CD4-positive, alpha-beta T cell treated with Interferon alpha-2 for 1 hour (primary cell): ENCODE measurements at places on chromosomes 3 and 15.
A peak's percentile ranks its signal among the peaks of the same experiment; 100 is the strongest.

- no peak for DNase-seq
Measured at GRCh38 chr15:85463976-85464375, 83.6 kb downstream of the AKAP13 start.

GRCh38 chr3:77931255-77932009 lies 891.5 kb downstream of the ROBO2 start:
- DNase-seq, result no peak

DNA sequence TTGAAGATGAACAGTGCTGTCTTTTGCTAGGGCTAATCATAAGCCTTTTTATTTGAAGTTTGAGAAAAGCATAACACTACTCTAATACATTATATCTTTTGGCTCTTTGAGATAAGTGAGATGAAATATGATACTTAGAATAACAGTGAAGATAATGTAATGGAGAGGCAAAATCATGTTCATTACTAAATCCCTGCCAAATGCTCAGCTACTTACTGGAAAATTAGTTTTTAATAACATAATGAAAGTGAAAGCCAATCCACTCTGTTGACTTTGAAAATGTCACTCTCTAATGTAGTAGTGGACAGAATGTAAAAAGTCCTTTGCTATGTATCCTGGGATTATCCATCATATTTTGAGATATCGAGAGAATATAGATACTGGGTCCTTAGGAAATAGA lies 35.9 kb upstream of the MYH15 start:
- DNase-seq, result peak; percentile 15

DNA sequence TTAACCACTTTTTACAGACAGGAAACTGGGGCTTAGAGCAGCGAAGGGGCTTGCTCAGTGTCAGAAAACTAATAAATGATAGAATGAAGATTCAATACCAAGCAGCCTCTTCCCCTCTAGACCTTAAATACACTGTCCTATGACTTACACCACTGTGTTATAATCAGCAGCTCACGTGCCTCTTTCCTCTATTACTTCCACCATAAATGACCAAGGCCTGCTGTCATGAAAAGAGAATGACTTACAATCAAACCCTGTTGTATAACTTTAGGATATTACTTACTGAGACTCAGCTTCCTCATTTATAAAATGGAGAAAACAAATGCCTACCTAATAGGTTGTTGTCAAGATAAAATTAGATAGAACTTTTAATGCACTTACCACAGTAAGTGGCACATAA lies 11.6 kb downstream of the FMN1 start:
- no peak for DNase-seq

DNA sequence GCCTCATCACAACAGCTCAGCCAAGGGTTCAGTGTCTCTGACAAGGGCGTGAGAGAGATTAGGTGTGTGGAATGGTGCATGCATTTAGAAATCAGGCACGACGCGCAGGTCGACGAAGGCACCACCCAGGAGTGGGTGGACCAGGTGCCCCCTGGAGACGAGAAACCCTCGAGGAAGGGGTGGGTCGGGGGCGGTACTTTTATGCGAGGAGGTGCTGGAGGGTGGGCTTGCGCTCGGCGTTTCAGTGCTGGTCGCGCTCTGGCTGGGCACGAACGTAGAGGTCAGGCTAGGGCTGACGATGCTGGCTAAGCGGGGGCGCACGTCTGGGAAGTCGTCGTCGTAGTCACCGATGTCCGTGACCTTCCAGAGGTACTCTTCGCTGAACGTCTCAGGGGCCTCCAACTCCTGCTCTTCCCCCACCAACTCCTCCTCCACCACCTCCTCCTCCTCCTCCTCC lies 393 bp downstream of the ERICH6 start:
- DNase-seq, result peak; percentile 58

GRCh38 chr3:34131091-34131490 lies 332.7 kb downstream of the PDCD6IP start:
- DNase-seq, result no peak

DNA sequence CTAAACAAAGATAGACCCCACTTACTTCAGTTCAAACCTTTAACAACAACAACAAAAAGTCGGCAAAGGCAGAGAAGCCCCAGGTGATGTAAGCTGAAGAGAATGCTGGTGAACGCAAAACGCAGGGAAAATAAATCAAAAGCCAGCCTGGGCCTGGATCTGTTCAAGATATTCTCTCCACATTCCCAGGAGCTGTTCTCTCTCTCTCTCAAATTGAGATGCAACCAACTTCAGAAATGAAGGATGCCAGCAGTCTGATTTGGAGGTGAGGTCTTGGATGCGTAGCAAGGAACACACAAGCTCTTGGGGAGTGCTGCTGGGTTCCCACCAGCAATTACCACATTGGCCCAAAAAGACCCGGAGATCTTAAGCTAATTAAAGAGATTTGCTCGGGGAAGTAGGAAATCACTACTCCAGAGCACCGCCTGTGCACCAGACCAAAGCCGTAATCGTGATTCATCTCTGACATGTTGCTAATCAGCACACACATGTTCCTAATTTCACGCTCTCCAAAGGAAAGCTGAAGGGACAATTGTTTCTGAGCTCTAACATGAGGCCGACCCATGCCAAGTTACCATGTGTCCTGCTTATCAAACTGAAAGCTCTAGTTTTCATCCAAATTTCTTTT lies 37.1 kb downstream of the IL17RD start:
- DNase-seq, result no peak

DNA sequence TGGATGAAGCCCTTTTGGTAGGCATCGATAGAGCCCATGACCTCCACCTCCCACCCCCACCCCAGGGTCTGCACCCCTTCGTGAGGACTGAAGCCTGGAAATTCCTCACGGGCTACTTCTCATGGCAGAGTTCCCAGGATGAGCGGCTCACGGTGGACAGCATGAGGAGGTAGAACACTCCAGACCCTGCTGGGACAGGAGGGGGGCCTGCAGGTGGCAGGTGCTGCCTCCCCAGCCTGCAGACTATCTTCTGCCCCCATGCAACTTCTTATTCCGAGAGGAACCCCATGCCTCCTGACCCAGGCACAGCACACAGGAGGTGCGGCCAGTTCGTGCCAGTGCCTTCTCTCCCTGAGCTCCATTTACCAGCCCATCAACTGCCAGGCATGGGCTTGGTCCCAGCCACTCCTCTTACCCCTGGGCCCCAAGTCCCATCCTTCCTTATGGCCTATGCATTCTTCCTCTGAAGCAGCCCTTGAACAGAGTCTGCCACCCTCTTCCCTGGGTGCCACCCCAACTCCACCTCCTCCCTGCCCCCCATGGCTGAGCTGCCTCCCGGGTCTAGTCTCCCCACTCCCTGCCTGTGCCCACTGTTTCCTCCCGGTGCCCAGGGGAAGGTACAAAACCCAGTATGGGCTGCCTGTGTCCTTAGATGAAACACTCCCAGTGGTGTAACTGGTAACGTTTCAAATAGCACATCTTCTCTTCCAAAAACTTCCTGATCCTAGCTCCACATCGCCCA lies 8.4 kb downstream of the TBC1D21 start:
- no peak for DNase-seq

DNA sequence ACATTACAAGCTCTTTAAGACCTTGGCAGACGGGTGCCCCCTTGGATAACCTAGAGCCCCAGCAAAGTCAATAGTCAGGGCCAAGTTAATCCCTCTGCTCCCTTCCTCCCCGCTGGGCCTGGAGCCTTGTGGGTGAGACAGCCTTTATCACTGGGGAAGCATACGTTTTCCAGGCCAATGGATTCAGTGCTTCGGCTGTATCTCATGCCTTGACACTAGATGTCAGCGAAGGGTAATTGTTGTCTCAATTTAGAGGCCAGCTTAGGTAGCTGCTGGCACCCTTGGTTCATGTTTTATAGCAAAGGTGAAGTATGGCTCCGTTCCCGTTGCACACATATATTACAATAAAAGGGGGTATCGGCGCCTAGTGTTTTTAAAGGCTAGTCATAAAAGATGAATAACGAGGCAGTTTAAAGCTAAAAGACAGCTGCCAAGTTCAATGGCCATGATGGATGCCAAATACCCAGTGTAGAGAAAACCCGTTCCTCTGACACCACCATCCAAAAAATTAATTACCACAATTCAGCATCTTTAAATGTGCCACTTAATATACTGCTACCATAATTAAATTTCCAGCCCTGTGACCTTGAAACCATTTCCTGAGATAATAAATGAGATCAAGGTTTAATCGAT lies 52.3 kb upstream of the BNIP2 start:
- DNase-seq, result no peak

GRCh38 chr3:129278966-129279906 lies 566 bp downstream of the HMCES start:
- peak; percentile 32 for DNase-seq

GRCh38 chr3:114615523-114616085 lies 321.8 kb downstream of the TIGIT start:
- DNase-seq, result no peak

GRCh38 chr3:127141921-127142730 lies 50.8 kb upstream of the PRR23E start:
- DNase-seq, result no peak

DNA sequence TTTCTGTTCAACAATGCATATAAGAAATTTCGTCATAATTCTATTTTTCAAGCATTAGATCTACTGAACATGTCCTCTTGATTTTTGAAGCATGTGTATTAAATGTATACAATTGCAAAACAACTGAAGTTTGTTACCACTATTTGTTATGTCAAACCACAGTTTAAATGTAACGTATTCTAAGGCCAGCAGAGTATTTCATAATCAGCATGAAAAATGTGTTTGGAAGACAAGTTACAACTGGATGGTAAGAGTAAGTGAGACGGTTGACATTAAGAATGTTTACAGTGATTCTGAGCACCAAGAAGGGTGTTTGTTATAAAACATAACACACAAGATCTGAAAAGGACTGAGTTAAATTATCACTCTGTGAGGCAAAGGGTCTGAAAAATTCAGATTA lies 738.4 kb downstream of the PLOD2 start:
- DNase-seq, result no peak

- no peak for DNase-seq
Measured at GRCh38 chr3:188046561-188047211, 107.3 kb upstream of the LPP start.

DNA sequence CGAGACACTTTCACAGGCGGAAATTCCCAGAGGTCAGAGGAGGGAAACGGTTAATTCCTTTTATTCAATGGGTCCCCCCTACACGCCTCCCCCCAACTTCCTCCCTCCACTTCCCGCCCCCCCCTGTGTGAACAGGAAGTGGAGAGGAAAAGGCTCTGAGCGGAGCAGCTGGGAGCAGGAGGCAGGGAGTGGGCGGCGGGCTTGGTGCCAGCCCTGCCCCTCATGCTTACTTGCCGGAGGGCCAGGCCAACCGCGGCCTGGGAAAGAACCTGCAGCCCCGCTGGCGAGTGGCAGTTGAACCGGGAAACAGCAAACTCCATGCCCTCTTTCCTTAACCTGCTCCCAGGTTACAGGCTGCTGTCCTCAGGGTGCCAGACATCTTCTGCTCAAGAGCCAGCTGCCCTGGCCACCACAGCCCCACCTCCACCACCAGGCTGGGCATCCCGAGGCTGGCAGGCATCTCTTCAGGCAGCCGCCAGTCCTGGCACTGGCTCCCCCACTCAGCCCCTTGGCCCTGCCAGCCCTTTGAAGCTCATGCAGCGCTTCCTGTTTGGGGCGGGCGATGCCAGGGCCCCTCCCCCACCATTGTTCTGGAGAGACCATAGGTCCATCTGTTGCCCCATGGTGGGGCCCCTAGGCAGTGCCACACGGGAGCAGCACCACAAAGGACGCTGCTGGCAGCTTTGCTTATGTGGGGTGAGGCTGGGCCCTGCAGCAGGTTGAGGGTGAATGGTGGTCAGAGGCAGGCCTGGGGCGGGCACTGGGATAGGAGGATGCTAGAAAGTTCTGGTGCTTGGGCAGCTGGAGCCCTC lies 12.9 kb downstream of the VPS18 start:
- DNase-seq, result peak; percentile 72

DNA sequence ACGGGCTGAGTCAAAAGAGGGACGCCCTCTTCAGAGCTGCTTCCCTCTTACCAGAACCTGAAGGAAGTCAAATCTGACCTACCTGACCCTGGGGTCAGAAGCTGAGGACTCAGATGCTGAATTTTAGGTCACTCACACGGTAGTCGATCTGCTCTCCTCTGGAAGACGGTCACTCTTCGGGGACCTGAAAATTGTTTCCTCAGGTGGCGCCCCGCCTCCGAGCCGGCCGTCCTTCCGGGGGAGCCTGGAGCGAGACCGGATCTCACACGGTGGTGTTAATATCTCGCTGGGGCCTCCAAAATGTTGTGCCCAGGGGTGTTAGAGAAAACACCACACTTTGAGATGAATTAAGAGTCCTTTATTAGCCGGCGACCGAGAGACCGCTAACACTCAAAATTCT lies 737.2 kb downstream of the SI start:
- no peak for DNase-seq

GRCh38 chr3:78494851-78495250 lies 1272.9 kb downstream of the ROBO1 start:
- DNase-seq, result no peak

DNA sequence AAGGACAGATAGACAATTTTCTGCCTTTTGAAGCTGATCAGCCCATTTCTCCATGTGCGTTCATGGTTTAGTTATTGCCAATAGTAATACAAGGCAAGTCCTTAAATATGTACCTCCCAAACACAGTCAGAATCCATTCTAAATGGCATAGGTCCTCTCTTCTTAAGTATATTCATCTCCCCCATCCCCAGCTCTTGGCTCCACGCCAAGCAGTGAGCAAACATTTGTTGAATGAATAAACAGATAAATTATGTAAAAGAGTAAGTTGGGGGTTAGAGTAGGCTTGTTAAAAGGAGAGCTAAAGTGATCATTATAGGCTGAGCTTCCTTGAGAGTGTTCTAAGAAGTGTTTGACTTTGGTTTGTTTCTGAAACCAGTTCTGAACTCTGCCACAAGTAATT lies 241.3 kb downstream of the ITPR1 start:
- no peak for DNase-seq

GRCh38 chr3:117201901-117202774 lies 492.6 kb downstream of the TUSC7 start:
- DNase-seq, result no peak

- peak; percentile 22 for DNase-seq
Measured at GRCh38 chr3:177777699-177778098, 580.4 kb upstream of the TBL1XR1 start.

GRCh38 chr15:37031198-37031597 lies 69.2 kb downstream of the MEIS2 start:
- DNase-seq, result no peak

GRCh38 chr3:8328967-8329366 lies 172.7 kb upstream of the LMCD1 start:
- peak; percentile 14 for DNase-seq

DNA sequence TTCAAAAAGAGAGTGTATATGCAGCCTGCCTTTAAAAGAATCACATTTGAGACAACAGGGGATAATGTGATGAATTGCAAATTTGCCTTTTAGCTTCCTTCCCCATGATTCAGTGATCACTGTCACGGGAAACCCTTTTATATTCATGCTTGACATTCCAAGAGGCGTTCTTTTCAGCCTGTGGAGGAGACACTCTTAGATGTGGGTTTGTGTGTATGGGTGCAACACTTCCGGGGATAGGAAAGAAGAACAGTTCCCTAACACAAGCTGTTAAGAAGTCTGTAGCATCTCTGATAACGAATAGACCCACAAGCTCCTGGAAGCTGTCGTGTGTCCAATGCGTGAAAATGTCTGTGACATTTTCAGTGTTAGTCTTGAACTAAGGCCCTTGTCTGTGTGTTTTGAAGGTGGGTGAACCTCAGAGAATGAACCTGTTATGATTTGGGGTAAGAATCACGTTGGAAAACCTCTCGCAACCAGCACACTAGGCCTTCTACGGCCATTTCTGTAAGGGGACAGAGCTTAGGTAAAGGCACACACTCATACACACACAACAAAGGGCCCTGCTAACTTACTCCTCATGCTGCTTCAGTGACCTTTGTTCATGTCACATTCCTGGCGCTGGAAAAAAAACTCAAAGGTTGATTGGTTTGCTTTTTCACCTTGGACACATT lies 229.2 kb upstream of the ST8SIA2 start:
- no peak for DNase-seq

GRCh38 chr15:73959012-73959581 lies 32.8 kb downstream of the LOXL1 start:
- no peak for DNase-seq
